ENCODE measurements at places on chromosomes 7 and 10.

GRCh38 chr7:35617041-35617440 lies 77.9 kb downstream of the HERPUD2 start:
- DNase-seq: no peak

GRCh38 chr10:23367896-23368595 lies 23.4 kb upstream of the C10orf67 start:
- peak; percentile 50 for DNase-seq

GRCh38 chr10:12579954-12580858 lies 230.9 kb downstream of the CAMK1D start:
- DNase-seq: peak; percentile 17

DNA sequence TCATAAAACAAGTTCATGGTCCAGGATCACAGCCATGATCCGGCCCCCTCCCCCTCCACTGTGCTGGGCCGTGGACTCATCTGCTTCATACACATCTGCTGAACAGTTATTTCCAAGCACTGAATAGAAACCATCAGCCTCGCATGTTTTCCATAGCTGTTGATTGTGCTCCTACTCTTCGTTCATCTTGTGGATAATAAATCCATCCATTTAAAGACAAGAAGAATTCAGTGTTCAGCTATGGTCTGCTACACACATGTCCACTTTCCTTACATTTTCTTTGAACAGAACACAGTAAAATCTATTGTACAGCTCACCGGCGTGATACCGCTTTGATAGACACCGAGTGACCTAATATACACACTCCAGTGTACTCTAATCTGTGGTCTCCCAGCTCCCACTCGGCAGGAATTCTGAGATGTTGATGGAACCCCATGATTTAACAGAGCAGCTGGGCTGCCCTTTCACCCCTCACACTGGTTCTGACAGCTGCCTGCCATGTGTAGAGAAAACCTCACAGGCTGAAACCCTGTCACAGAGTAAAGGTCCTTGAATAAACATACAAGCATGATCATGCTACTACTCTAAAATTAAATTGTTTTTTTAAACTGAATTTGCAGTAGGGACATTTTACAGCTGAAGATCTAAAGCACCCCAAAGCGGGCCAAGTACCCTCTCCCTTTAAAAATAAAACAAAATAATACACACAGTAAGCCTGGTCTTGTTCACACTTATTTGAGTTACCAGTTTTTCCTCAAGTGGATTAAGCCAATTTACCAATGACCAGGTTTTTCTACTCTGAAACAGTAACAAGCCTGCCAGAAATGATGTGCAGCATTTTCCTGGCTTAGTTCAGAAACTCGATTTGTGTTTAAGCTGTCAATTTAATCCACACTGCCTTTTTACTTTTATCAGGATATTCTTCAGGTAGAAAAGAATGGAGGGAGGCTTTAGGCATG lies 95.1 kb upstream of the FZD1 start:
- DNase-seq: peak; percentile 37

- DNase-seq: no peak
These were observed 12.1 kb downstream of the THSD7A start for GRCh38 chr7:11819947-11820346.

DNA sequence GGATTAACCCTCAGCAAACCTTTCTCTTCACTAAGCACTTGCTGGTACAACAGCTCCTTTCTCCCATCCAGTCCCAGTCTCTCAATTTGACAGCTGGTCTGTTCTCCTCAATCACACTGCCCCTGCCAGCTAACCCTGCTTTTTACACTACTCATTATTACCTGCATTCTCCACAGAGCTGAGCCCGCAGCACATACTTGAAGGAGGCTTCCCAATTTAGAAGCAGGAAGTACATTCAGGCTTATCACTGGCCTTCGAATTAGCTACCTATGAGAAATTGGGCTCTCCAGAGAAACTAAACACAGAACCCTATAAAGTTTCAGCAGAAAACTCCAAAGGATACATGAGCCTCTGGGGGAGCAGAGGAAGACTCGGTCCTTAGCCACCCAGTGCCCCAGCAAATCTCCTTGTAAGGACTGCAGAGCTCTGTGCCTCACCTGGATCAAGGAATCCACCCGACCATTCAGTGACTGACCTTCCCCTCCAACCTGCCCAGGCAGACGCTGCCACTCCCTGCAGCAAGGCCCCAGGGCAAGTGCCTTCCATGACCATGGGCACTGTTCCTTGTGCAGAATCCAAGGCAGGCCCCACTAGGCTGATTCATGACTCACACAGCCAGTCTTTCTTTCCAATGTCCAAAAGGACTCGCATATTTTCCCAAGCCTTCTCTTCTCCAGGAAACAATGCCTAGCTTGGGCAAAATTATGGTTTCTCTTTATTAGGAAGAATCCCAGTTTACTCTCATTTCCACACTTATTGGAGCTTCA lies 68.0 kb downstream of the VOPP1 start:
- DNase-seq: no peak

- DNase-seq: no peak
These were observed 227.1 kb downstream of the TEX36 start for GRCh38 chr10:125455855-125456254.
